ENCODE measurements at places on chromosomes 4 and X.

- DNase-seq = peak; percentile 23
Observed at GRCh38 chr4:3168029-3168428, 80.9 kb upstream of the MSANTD1 start.

- DNase-seq = no peak
Observed at GRCh38 chr4:119035951-119036737, 99.5 kb upstream of the MYOZ2 start.

- no peak for DNase-seq
Observed at GRCh38 chrX:85504381-85504780, 124.9 kb upstream of the POF1B start.

- no peak for DNase-seq
Observed at GRCh38 chr4:141021397-141022110, 111.7 kb downstream of the RNF150 start.

DNA sequence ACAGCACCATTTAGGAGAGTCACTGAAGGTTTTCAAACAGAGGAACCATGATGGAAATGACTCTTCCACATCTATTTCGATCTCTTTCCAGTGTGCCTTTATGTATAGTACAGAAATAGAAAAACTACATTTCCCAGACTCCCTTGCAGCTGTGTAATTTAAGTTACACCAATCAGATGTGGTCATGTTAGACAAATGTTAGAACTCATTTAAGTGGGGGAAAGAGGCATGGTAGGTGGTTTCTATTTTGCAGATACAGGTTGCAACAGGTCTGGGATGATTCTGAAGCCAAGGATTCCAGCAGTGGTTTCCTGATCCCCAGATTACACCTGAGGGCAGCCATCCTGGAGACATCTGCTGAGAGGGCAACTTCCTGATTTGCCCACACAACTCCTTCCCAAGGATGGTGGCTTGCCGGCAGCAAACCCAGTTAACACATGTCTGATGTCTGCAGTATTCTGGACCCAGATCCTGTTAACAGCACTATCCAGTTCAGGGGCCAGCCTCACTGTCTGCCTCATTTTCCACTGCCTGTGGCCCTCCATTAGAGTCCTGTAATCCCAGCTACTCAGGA is 38.7 kb upstream of the PDK3 start:
- peak; percentile 9 for DNase-seq

DNA sequence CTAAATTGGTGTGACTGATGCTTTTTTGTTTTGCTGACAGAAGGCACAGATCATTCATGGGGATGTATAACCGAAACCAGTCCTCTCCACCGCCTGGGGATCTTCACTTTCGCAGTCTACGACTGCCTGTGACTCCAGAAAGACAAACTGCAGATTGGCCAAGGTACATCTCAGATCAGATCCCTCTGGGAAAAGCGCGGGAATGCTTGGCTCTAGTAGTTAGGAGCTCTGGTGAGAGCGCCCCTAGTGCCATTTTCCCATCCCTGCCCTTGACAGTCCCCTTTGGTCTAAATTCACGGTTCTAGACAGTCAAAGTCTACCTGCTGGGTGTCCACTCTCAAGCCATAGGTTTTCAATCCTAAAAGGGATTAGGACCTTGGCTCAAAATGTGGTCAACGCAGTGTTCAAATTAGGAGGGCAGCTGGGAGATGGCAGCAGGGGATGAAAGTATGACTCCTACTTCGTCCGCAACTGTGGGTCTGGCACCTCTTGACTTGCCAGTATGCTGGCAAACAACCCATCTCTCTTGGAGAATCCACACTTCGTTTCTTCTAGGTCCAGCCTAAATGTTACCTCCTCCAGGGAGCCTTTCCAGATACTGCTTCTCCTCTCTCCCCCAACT is 6.9 kb upstream of the HAND2 start:
- DNase-seq = peak; percentile 77

DNA sequence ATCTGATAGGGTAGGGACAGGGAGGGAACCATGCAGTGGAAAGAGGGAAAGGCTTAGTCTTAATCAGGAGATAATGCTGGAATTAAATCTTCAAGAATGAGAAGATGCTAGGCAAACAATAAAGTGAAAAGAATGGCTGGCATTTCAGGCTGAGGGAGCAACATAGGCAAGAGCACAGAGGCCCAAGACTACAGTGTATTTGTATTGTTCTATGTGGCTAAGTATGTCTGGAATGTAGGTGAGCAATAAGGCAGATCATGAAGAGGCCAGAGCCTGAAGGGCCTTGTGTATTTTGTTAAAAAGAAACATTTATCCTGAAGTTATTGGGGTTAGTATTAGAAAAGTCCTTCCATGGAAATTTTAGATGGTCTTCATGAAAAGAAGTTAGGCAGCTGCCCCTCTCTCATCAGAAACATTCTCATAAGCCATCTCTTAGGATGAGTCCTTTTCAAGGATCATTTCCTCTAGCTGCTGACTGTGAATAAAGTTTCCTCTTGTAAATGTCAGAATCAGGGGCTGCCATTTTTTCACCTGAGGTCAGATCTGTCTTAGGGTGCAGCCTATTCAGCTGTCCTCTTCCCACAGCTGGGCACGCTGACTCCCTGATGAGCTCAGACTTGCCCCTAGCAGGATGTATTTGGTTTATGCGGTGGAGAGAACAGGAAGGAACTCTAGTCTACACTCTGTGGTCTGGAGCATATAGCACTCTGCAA is 46.3 kb downstream of the ATP10D start:
- DNase-seq = peak; percentile 29

- DNase-seq = no peak
Observed at GRCh38 chrX:110414679-110415439, 56.2 kb downstream of the RTL9 start.

DNA sequence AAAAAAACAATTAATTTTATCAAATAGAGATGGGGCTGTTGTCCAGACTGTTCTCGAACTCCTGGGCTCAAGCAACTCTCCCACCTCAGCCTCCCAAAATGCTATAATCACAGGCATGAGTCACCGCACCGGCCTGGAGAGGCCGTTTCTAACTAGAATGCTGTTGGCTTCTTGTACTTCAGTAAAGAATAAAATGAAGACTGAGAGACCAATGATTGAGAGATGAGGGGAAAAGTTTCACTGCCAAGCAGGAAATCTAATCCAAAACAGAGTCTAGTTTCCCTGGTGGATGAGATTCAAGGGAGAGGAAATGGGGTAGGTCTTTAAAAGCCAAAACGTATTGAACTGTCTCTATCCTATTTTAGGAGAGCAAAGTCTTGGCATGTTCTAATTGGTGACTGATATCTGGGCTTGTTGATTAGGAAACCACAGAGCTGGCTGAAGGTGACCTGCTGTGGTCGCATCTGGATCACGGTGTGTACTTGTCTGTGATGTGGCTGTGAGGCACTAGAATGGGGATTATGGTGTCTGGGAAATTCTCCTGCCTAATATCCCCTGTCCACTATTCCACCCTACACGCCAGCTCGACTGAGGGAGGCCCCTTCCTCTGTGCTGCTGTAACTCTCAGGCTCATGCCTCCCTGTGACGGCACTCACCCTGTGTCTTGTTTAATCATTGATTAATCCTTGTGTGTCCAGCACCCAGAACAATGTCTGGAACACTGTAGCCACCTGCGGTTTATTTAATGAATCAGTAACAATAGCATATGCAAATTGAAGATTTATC is 15.0 kb upstream of the TRIM2 start:
- DNase-seq = no peak

GRCh38 chrX:11540532-11541377 is 125.0 kb downstream of the ARHGAP6 start:
- no peak for DNase-seq

- no peak for DNase-seq
Observed at GRCh38 chrX:42189576-42189975, 266.2 kb upstream of the CASK start.

DNA sequence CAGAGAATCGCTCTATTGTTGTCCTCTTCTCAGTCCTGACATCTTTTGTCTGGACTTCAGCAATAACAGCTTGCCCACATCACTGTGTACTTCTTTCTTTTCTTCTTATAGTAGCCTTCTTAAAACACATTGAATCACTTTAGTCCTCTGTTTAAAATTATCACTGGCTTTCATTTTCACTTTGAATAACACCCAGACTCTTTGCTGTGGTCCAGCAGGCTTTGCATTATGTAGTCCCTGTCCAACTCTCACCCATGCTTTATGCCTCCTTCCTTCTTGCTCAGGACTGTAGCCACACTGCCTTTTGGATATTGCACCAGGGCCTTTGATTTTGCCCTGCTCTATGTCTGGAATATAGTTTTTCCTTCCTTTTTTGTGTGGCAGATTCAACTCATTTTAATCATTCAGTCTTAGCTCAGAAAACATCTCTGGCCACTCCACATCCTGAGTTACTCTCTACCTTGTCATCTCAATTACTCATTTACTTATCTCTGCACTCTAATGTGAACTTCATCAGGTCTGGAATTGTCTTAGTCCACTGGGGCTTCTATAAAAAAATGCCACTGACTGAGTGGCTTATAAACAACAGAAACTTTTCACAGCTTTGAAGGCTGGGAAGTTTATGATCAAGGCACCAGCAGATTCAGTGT is 168.2 kb downstream of the C4orf33 start:
- DNase-seq = no peak

- DNase-seq = no peak
Observed at GRCh38 chr4:8278421-8279287, 9.1 kb downstream of the HTRA3 start.

DNA sequence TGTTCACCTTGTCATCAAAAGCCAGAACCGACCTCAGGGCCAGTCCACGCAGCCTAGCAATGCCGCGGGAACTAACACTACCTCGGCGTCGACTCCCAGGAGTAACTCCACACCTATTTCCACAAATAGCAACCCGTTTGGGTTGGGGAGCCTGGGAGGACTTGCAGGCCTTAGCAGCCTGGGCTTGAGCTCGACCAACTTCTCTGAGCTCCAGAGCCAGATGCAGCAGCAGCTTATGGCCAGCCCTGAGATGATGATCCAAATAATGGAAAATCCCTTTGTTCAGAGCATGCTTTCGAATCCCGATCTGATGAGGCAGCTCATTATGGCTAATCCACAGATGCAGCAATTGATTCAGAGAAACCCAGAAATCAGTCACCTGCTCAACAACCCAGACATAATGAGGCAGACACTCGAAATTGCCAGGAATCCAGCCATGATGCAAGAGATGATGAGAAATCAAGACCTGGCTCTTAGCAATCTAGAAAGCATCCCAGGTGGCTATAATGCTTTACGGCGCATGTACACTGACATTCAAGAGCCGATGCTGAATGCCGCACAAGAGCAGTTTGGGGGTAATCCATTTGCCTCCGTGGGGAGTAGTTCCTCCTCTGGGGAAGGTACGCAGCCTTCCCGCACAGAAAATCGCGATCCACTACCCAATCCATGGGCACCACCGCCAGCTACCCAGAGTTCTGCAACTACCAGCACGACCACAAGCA is 898 bp downstream of the UBQLN2 start:
- peak; percentile 41 for DNase-seq

GRCh38 chrX:129034196-129034595 is 489.1 kb downstream of the SMARCA1 start:
- DNase-seq = no peak

DNA sequence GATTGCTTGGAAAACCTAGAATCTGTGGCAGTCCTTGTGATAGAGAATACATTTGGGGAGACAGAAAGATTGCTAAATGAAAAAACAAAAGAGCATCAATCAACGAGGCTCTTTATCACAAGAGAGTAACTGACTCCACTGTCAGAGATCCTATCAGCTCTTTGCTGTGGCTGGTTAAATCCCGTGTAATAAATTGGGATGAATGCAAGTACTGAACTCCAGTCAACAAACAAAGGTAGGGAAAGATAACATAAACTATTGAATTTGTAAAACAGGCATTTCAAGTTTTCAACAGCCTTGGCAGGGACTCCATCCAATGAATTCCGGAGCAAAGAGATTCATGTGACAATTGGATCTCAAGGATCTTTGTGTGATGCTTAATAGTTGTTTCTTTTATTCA is 21.3 kb downstream of the MMRN1 start:
- no peak for DNase-seq

DNA sequence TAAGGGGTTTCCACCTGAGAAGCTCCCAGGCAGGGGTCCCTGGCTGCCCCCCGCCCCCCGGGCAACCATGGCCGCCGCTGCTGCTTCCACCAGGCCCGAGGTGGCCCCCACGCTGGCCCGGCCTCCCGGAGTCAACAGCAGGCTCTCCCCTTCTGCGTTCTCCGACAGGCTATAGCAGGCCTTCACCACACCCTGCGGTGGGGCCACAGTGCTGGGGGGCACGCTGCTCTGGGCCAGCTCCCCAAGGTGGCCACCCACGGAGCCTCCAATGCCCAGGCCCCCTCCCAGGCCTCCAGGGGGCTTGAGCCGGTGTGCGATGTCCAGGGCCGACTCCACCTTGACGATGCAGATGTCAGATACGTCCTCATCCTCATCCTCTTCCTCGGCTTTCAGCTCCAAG is 72.5 kb downstream of the UBE2K start:
- no peak for DNase-seq

DNA sequence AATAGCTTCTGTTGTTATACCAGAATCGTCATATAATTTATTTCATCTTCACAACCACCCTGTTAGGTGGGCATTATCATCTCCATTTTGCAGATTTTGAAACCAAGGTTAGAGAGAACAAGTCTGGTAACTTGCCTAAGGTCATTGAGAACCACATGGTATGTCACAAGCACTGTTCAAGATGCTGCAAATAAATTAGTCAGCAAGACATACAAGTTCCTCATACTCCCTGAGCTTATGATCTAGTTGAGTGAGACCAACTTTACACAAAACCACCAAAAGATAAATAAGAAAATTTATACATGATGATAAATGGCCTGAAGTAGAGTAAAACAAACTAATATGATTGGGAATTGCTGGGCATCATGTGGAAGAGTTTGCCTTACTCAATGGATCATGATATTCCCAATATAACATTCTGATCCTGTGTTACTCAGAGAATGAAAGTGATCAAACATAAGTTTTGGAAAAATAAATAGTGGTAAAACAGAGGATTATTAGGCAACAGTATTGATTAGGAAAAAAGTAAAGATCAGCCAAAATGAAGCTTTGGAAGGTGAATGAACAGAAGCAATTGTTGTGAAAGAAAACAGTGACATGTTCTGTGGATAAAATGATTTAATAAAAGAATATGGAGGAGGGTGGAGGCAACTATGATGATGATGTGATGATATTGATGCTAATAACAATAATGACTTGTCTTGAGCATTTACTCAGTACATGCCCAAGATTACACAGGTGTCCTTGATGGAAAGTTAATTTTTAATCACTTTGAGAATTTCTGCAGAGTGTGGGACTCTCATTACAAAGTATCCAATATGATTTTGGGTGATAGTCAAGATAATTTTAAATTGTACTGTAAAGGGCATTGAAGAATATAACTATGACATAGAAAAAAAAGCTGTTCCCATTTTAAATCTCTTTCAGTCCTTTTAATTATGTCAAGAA is 34.1 kb upstream of the IL1RAPL1 start:
- no peak for DNase-seq

- peak; percentile 25 for DNase-seq
Observed at GRCh38 chrX:115649461-115650063, 88.6 kb downstream of the PLS3 start.

DNA sequence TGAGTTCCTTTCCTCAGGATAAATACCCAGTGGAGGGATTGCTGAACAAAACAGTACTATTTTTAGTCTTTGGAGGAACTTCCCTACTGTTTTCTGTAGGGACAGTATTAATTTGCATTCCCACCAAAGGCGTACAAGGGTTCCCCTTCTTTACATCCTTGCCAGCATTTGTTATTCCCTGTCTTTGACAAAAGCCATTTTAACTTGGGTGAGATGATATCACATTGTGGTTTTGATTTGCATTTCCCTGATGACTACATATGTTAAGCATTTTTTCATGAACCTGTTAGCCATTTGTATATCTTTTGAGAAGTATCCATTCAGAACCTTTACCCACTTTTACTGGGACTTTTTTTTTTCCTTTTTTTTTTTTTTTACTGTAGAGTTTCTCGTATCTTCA is 126.2 kb upstream of the ANXA10 start:
- no peak for DNase-seq

All from ELF-1 (cell line).